T-helper 17 cell (primary cell): ENCODE measurements at places on chromosomes 1 and 21. TPM values are rescaled to one million over a fixed set of nuclear protein-coding genes. Genes with fewer than 3 reads are reported as not detected.

The FAM177B gene
- total RNA-seq = not detected

DNA sequence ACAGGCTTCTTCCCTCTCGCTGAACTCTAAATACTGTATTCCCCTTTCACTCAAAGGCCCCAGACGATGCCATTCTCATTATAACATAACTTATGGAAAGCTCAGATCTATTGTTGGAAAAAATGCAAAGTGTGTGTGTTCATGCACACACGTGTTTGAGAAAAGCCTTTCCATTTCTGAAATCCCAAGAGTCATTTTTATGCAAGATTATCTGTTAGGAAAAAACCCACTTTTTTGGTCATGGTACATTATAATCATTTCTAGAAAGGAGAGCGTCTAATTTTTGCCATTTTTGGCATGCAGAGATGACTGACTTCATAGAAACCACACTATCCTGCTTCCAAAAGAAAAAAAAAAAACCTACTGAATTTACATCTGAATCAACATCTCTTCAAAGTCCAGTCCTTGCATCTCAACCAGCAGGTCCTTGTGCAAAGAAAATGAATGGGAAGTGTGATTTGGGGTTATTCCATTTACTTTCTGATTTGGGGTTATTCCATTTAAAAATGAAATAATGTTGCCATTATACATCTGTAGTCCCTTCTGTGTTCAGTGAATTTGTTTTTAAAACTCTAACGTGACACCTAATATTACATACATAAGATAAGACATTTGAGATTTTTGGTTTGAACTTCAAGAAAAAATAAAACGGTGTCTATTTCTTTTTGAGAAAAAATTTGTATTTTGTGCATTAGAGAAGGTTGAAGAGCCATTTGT is 150.3 kb downstream of the DHRS3 start:
- peaks cover 22% of the 10 kb centered on the region for H3K4me1 ChIP-seq
- H3K27me3 ChIP-seq = no peaks in the 10 kb centered on the region

DNA sequence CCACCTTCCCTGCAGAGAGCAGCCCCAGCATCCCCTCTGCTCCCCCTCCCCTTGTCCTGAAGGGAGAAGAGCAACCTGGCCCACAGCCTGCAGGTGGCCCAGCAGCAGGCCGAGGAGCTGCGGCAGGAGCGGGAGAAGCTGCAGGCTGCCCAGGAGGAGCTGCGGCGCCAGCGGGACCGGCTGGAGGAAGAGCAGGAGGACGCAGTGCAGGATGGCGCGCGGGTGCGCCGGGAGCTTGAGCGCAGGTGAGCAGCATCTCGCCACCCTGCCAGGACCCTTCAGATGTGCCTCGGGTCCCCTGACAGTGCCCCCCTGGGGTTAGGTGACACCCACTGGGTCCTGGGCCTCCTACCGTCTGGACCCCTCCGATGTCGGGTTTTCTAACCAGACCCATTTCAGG is 22.3 kb downstream of the CROCC start:
- DNase-seq = no peak
- H3K4me3 ChIP-seq = no peak overlapping the region
- H3K4me1 ChIP-seq = no peaks in the 10 kb centered on the region
- no peak overlapping the region for H3K27ac ChIP-seq

The TSPAN1 gene
- total RNA-seq = not detected

The TCP10L gene
- 0.57 TPM for total RNA-seq

The MRPL39 gene
- 8.9 TPM for total RNA-seq

- H3K27me3 ChIP-seq = peaks cover 48% of the 10 kb centered on the region
- no peak for DNase-seq
- no peaks in the 10 kb centered on the region for H3K36me3 ChIP-seq
These were observed 73.4 kb downstream of the BACE2 start for GRCh38 chr21:41241341-41241740.

DNA sequence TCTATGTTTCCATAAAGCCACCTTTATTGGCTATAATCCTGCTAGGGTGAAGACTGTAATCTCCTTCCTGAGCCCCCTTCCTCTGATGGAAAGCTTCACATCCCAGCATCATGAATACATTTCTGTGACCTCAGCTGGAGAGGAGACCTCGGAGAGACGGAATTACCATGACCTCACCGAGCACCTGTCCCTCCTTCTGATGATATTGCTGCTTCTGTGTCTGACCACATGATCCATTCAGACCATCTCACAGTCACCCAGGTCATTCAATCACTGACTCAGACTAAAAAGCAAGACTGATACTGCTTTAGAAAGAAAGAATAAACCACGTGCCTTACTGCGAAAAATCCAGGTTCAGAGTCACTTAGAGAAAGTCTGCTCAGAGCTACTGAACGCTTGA is 8.8 kb downstream of the KCND3 start:
- peaks cover 2% of the 10 kb centered on the region for H3K36me3 ChIP-seq
- no peaks in the 10 kb centered on the region for H3K4me1 ChIP-seq
- H3K27me3 ChIP-seq = peaks cover 84% of the 10 kb centered on the region
- no peak overlapping the region for H3K27ac ChIP-seq
- DNase-seq = no peak
- no peak overlapping the region for H3K4me3 ChIP-seq

GRCh38 chr1:180542838-180543145 is 16.0 kb upstream of the OVAAL start:
- no peak overlapping the region for H3K4me3 ChIP-seq
- H3K27ac ChIP-seq = no peak overlapping the region
- no peaks in the 10 kb centered on the region for H3K36me3 ChIP-seq
- no peaks in the 10 kb centered on the region for H3K4me1 ChIP-seq
- H3K27me3 ChIP-seq = peaks cover 35% of the 10 kb centered on the region
- no peak for DNase-seq
